CD4-positive, CD25-positive, alpha-beta regulatory T cell (primary cell): ENCODE measurements at places on chromosomes 2 and 18. TPM values are rescaled to one million over a fixed set of nuclear protein-coding genes. Genes with fewer than 3 reads are reported as not detected.

- no peak overlapping the region for H3K4me3 ChIP-seq
- no peaks in the 10 kb centered on the region for H3K4me1 ChIP-seq
- no peaks in the 10 kb centered on the region for H3K27me3 ChIP-seq
- no peaks in the 10 kb centered on the region for H3K36me3 ChIP-seq
- H3K27ac ChIP-seq, result no peak overlapping the region
- DNase-seq, result no peak
Observed at GRCh38 chr18:10269261-10269660, 185.2 kb upstream of the APCDD1 start.

DNA sequence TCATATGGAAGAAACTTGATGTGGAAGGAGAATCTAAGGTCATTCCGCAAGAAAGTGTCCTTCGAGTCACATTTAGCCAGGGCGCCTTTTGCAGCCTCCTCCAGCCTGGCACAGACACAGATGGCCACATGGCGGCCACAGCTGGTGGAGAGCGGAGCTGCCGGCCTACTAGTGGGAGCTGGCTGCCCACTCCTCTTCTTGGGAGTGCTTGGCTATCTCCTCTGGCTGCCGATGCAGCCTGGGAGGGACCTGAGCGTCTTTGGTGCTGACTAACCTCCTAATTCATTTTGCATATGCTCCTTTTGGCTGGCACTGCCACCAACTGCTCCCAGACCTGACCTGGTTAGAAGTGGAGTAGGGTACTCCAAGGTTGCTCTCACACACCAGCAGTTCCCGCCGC, 199.3 kb upstream of the MYT1L start:
- no peaks in the 10 kb centered on the region for H3K4me1 ChIP-seq
- no peak for DNase-seq
- H3K4me3 ChIP-seq, result no peak overlapping the region
- no peaks in the 10 kb centered on the region for H3K36me3 ChIP-seq
- no peak overlapping the region for H3K27ac ChIP-seq

GRCh38 chr18:47501946-47502345, 250.5 kb upstream of the SKOR2 start:
- no peaks in the 10 kb centered on the region for H3K4me1 ChIP-seq
- no peak overlapping the region for H3K27ac ChIP-seq
- no peak for DNase-seq
- H3K36me3 ChIP-seq, result no peaks in the 10 kb centered on the region

DNA sequence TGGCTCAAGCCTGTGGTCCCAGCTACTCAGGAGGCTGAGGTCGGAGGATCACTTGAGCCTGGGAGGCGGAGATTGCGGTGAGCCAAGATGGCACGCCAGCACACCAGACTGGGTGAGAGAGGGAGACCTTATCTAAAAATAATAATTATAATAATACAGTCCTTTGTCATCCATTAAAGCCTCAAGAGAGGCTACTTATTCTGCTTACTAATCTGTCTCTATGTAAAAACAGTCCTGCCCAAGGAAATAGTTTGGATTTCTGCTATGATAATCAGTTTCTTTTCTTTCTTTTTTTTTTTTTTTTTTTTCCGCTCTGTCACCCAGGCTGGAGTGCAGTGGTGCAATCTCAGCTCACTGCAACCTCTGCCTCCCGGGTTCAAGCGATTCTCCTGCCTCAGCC, 228.3 kb downstream of the C1D start:
- no peak overlapping the region for H3K4me3 ChIP-seq
- DNase-seq, result no peak
- H3K4me1 ChIP-seq, result no peaks in the 10 kb centered on the region
- H3K27ac ChIP-seq, result no peak overlapping the region

DNA sequence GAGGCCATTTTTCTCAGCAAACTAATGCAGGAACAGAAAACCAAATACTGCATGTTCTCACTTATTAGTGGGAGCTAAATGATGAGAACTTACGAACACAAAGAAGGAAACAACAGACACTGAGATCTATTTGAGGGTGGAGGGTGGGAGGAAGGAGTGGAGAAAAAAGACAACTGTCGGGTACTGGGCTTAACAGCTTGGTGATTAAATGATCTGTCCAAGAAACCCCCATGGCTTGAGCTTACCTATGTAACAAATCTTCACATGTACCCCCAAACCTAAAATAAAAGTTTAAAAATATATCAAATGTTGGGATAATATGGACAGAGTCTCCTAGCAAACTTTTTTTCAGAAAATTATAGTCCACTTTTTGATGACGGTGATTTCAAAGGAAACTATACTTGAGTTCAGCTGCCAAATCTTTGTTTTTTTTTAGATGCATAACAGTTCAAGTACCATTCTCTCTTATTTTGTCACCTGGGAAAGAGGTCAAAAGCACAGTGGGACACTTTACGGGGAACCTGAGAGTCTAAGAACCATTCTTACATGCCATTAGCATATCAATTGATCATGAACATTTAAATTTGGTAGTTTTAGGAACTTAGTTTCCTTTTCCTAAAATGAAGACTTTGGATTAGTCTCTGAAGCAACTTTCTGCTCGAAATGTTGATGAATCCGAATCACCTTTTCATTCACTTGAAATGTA, 835.0 kb downstream of the NRXN1 start:
- no peak overlapping the region for H3K27ac ChIP-seq
- no peak overlapping the region for H3K4me3 ChIP-seq
- no peaks in the 10 kb centered on the region for H3K4me1 ChIP-seq

DNA sequence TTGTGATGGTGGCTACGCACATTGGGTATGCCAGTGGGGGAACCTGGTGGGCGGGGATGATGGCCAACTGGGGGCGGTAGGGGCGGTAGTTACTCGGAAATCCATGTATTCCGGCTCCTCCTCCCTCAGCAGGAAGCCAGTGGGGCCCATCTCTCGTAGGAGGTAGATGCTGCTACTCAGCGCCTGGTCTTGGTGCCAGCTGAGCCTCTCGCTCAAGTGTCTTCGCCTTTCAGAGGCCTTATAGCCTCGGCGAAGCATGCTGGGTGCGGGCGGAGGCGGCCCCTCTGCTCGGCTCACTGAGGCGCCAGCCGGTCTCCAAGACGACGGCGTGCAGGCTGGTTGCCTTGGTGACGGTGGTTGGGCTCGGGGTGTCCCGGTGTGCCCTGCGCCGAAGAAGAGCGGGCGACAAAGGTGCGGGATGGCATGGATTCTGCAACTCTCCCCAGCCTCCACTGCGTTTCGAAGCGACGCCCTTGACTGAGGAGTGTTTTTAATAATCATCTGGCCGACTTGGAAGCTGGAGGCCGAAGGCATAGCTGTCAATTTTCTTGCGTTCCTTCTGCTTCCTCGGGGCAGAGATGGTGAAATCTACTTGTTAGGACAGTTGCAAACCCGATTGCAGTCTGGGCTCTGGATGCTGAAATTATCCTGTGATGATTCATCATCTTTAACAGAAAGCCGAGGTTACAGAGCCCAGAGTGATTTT, at the start of gene ZSWIM2:
Gene ZSWIM2 (minus strand): TSS at position 298 of the 706 bp plus-strand sequence. CDS start 40 bp downstream, at position 258.
- DNase-seq, result peak; percentile 3
- H3K36me3 ChIP-seq, result no peaks in the 10 kb centered on the region
- H3K27ac ChIP-seq, result no peak within 1 kb of the TSS
- no peak within 1 kb of the TSS for H3K4me3 ChIP-seq
- H3K4me1 ChIP-seq, result no peaks in the 10 kb centered on the region

- no peaks in the 10 kb centered on the region for H3K36me3 ChIP-seq
- peaks cover 10% of the 10 kb centered on the region for H3K4me1 ChIP-seq
- H3K27ac ChIP-seq, result no peak overlapping the region
- H3K4me3 ChIP-seq, result peak overlapping the region; percentile 32
Observed at GRCh38 chr2:31980674-31981356, 30.0 kb downstream of the MEMO1 start.

GRCh38 chr18:71238974-71239624, 950.3 kb downstream of the SOCS6 start:
- no peaks in the 10 kb centered on the region for H3K36me3 ChIP-seq
- no peak for DNase-seq
- H3K4me1 ChIP-seq, result no peaks in the 10 kb centered on the region
- H3K27ac ChIP-seq, result no peak overlapping the region
- no peak overlapping the region for H3K4me3 ChIP-seq

Gene CABYR
- total RNA-seq, result 1.2 TPM
